Epithelial cell of alveolus of lung (primary cell): ENCODE measurements at places on chromosomes 1 and 21. TPM values are rescaled to one million over a fixed set of nuclear protein-coding genes. Genes with fewer than 3 reads are reported as not detected.

Gene TCHH
- total RNA-seq = under 0.01 TPM in 1 of 2 replicates, not detected in the other

Gene DCLRE1B
- 8.6 and 9.6 TPM in 2 replicates for total RNA-seq

Gene LY9
- total RNA-seq = not detected in 2 replicates

Gene FAM177B
- not detected in 2 replicates for total RNA-seq

Gene AIRE
- 0.08 TPM in 1 of 2 replicates, not detected in the other for total RNA-seq

Gene TFF2
- total RNA-seq = not detected in 2 replicates

Gene GPR161
- 8.9 and 12.8 TPM in 2 replicates for total RNA-seq

Gene MFAP2
- 35.5 and 108 TPM in 2 replicates for total RNA-seq

Gene TMEM79
- total RNA-seq = 2.5 and 6.6 TPM in 2 replicates
